ENCODE measurements at places on chromosomes 12 and 14.

- DNase-seq: no peak
Measured at GRCh38 chr12:65867394-65867793, 43.1 kb downstream of the HMGA2 start.

DNA sequence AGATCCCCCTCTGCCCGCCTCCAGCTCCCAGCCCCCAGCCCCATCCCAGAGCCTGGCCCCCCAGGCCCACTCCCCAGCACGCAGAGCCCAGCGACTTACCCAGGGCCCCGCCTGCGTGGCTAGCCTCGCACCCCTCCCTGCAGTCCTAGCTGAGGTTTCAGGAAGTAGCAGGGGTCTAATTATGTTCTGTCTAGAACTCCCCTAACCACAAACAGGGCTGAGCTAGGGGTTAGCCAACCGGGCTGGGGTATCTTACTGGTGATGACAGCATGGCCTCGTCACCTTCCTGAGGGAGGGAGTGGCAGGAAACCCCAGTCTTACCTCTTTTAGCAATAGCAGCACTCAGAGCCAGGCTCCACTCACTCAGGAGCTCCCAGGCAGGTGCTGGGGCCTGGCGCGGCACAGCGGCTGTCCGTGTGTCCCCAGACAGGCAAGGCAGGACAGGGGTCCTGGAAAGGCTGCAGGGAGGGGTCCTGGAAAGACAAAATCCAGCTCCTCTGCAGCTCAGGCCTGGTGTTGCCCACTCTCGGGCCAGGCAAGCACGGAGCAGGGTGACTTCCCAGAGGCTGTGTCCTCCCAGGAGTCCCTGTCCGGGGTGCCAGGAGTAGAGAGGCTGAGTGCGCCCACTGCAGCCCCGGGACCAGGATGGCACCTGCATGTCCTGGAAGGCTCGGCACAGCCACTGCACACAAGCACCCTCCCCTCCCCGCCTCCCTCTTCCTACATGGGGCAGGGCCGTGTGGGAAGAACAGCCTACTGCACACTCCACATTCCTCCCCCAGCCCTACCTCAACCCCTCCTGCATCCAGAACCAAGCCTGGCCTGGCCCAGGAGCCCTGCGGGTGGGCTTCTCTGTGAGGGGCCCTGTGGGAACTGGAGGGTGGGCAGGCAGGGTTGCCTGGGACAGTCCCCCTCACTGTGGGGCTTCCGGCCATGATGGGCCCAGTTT, at the start of gene GPR132:
Gene GPR132 (minus strand): TSS at position 151 of the 949 bp plus-strand sequence. CDS start 10,010 bp downstream, outside the sequence.
- peak; percentile 85 for DNase-seq

DNA sequence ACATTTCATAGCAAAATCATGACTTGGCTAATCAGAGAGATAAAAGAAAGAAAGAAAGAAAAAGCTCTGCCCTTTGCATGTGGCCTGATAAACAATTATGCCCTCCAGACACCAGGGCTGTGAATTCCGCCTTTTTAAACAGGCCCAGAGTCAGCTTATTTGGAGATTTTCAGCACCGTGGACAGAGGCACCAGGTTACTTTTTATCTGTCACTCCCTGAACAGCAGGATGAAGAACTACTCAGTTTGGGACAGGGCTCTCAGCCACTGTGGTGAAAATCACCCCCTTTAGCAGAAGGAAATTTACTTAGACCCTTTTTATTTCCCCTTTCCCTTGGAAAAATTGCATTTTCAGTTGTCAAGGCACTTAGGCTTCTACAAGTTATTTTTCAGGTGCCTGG, 359.9 kb downstream of the NRXN3 start:
- DNase-seq: peak; percentile 1

DNA sequence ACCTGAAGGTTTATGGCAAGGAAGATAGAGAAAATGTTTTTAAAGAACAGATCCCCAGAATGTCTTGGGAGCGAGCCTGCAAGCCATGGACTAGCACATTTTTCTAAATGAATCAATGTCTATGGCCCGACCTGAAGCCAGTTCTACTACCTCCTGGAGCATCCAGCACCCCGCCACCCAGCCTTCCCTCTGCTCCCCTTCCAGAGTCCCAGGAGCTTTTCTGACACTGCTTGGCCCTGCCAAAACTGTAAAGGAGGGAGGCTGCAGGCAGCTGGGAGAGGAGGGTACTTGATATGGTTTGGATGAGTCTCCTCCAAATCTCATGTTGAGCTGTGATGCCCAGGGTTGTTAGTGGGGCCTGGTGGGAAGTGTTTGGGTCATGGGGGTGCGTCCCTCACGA, 95.5 kb upstream of the FZD10 start:
- no peak for DNase-seq

GRCh38 chr14:59359431-59360124, 105.6 kb downstream of the GPR135 start:
- no peak for DNase-seq

DNA sequence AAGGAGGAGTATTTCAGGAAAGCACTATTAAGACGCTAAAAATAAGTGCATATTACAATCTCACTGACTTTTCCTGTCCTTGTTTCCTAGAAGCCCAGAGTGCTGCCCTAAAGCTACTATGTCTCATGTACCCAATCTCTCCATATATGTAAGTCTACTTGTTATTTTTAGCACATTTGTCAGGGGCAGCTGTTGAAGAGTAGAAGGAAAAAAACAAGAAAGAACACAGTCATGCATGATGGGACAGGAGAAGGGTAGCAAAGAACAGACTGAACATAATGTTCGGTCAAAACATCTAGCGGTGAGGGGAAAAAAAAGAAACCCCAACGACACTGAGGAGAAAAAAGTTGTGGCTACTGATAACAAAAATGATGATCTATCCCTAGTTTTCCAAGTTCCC, 14.3 kb downstream of the YBX3 start:
- no peak for DNase-seq

- DNase-seq: no peak
Measured at GRCh38 chr12:79535751-79536150, 155.0 kb downstream of the PAWR start.

- no peak for DNase-seq
Measured at GRCh38 chr12:4012073-4012472, 138.9 kb upstream of the PARP11 start.

- DNase-seq: no peak
Measured at GRCh38 chr12:121792607-121793439, 665 bp downstream of the RHOF start.

DNA sequence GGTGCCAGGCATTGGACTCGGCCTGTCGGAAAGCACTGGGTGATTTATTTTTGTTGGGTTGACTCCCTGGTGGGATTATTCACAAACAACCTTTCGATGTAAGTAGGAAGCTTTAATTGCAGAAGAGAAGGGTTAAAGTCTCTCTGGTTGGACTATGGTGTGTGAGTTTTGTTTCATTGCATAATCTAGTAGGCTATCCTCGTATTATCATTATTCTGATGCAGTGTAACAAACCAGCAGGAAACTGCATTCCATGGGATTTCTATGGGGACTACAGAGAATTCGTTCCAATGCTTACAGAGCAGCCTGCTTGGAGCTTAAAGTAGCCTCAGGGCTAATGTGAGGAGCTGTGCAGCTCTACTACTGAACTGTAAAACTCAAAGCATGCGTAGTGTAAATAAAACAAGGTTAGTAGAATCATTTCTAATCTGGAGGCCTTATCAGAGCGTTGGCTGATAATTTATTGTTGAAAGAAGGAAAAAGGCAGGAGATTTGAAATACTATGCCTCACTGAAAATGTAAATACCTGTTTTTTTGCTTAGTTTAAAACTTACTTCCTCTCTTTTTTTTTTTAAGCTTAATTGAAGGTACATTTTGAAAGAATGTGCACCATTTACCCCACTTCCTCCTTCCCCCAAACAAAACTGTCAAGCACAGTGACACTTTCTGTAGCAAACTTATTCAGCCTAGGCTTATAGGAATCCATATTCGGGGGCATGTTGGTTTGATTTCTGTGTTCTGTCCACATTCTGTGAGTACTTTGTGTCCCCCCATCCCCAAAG, 226.7 kb downstream of the NPAS3 start:
- DNase-seq: no peak

DNA sequence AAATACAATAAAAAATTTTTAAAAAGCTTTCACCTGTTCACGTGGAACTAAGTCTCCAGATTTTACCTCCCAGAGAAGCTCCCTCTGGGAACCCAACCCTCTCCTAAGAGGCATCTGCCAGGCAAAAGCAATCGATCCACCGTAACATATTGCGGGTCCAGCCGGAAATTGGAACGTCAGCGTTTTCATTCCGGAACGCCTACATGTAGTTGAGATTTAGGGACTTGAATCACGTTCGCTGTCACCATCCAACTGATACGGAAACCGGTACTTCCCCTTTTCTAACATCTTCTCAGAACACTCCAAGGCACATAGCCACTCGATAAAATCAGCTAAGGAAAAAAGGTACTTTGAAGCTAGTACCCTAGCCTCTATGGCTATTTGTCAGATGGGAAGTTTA, 70.3 kb downstream of the COX16 start:
- peak; percentile 52 for DNase-seq

DNA sequence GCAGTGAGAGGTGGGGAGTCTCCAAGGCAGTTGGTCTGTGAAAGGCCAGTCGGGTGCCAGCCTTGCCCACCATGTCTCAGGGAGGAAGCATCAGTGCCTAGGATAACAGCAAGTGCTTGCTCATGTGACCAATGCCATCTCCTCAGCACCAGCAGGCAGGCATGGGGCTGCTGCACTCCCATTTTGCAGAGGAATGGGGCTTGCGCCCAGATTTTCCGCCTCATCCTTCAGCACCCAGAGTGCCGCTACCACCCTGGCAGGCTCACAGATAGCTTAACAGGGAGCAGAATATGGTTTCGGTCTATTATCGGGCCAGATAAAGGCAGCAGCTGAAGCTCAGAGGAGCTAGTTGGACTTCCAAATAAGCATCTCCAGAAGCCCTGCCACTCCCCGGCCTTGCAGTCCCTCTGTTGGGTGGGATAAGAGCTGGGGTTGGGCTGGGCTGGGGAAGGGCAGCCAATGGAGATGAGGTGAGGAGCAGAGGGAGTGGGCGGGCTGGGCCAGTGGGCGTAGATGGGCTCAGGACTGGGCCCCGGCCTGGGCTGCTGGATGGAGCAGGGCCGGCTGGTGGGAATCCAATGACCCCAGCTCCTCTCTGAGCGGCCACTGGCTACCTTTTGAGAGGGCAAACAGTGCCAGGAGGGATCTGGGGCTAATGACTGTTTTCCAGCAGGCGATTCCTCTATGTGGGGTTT, 8.4 kb upstream of the KRT80 start:
- DNase-seq: no peak

DNA sequence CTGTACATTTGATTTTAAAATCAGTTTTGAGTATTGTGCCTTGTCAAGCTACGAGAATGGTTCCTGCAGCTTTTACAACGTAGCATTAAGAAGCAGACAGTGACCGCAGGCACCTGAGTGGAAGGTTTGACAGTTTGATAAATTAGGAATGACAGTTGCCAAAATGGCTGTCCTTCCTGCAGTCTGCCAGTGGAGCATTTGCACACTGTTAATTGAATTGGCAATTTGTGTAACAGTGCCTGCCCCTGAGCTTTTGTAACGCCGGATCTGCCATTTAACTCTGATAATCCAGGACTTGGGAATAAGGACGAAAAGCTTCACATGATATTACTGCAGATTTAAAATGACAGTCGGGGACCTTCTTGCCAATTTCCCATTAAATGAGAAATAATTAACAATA, 385.3 kb downstream of the NPAS3 start:
- DNase-seq: no peak

DNA sequence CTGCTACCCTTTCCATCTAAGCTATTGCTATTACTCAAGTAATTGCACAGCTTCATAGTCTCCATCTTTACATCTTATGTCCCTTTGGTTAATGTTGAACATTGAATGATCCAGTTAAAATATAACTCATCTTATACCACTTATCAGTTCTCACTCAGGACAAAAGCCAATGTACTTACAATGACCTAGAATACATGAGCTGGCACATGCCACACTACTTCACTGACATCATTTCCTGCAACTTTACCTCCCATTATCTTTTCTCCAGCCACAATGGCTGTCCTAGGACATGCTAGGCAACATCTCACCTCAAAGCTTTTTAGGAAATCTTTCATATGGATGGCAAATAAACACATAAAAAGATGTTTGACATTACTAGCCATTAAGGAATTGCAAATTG, 309.2 kb downstream of the FOXG1 start:
- DNase-seq: no peak

GRCh38 chr14:39369029-39369428, 63.2 kb downstream of the FBXO33 start:
- DNase-seq: no peak
